ENCODE measurements at places on chromosomes 1 and 21.

- no peak for DNase-seq
Observed at GRCh38 chr1:78743626-78744025, 94.0 kb downstream of the IFI44 start.

GRCh38 chr21:17071093-17071492, 441.8 kb upstream of the CXADR start:
- DNase-seq, result no peak

- no peak for DNase-seq
Observed at GRCh38 chr1:109996476-109996875, 11.9 kb downstream of the AHCYL1 start.

DNA sequence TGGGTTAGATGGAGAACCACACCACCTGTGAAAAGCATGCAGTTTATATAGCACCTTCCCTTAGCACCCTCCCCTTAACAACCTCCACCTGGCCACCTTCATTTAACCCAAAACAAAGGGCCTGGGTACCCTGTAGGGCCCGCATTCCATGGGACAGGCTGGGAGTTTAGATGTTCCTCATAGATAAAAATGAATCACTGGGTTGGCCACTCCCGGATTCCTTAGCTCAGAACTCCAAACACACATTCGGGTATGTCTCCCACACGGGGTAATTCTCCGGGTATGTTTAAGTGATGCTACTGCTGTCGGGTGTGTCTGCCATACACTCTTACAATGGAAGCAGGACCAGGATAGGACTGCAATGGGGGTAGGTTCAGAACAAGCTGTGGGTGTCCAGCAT, 43.9 kb upstream of the FOXO6 start:
- no peak for DNase-seq

- DNase-seq, result no peak
Observed at GRCh38 chr1:178579562-178579961, 66.7 kb downstream of the TEX35 start.

GRCh38 chr1:162663589-162664106, 31.4 kb downstream of the DDR2 start:
- DNase-seq, result no peak

GRCh38 chr1:119384591-119384990, 16.0 kb downstream of the HAO2 start:
- no peak for DNase-seq

GRCh38 chr1:160496334-160496733, 26.7 kb downstream of the SLAMF6 start:
- no peak for DNase-seq

GRCh38 chr1:53726009-53726600, 12.9 kb downstream of the GLIS1 start:
- DNase-seq, result no peak

All from NCI-H774 (cell line).